ENCODE measurements at places on chromosomes 16 and 17.

- DNase-seq = no peak
Measured at GRCh38 chr17:73247726-73248125, 14.0 kb downstream of the CPSF4L start.

DNA sequence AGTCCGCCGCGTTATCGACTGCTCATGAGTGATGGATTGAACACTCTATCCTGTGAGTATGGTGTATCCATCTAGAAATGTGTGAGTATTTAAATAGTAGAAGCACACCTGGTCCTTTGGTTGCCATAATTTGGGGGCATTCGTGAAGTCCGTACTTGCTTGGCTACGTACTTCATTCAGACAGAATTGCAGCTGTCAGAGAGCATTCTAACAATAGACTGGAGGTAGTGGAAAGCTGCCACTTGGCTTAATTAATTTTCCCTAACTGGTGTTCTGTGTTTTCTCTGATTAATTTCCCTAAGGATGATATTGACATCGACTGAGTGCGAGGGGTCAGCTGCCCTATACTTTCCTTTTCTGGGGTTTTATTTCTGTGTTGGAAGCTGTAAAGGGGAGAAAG is 14.1 kb downstream of the RPA1 start:
- no peak for DNase-seq

- DNase-seq = no peak
Measured at GRCh38 chr17:34311291-34311690, 7.9 kb upstream of the CCL8 start.

DNA sequence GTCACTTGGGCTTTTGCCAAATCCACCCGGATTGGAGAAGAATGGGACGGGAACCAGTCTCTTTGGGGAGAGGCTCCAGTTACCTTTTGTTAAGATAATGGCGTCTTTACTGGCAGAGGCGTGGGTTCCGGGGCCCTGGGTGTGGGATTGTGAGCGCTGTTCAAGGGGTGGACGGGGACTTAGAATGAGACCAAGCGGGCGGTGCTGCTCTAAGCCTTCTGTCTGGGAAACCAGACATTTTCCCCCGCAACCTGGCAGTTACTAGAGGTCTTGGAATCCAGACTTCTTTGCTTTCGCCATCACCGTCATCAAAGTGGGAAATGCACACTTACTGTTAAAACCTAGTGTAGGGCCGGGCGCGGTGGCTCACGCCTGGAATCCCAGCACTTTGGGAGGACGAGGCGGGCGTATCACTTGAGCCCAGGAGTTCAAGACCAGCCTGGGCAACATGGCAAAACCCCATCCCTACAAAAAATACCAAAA is 706 bp downstream of the TEN1 start:
- peak; percentile 37 for DNase-seq

DNA sequence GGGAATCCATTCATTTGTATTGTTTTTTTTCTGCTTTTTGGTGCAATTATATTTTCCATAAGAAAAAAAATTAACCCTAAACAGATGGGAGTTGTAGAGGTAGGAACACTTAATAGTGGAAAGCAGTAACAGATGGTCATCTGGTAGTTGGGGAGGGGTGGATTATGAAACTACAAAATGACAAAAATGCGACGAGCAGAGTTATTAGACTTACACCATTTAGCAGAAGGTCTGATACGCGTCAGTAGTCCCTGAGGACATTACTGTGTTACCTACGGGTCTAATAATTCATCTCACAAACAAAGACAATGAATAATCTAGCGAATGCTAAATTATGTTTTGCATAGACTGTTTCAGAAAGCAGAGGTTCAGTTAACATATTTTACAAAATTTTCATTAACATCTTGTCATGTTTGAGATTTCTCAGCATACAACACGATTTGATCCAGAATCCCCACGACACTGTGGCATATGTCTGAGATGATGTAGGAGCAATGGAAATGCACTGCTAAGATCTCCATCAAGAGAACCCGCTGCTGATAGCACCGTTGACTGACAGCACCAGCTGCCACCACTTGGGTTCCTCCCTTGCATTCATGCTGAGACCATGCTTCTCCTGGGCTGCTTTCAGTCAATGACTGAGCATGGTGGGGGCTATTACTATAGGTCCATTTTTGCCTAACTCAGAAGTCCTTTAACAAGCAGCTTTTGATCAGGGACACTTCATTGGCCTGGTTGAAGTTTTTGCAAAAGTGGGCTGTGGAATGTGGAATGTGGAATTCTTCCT is 182.2 kb upstream of the CPHXL start:
- DNase-seq = no peak

DNA sequence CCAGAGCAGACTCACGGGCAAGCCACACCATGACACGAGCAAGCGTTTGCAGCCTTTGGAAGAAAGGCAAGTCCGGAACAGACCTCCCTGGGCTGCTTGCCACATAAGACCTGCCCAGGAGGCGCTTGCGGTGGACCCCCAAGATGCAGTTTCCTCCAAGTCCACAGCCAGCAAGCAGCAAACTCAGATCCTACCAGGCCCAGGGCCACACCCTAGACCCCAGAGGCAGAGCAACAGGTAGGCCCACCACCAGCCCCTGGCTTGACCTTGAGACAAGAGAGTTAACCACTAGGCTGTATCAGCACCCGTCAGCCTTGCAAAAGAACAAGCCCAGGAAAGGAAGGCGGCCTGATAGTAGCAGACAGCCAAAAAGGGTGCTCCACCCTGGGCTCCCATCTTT is 2.3 kb downstream of the FAAP100 start:
- DNase-seq = no peak

- no peak for DNase-seq
Measured at GRCh38 chr16:89444151-89444723, 46.1 kb downstream of the ANKRD11 start.

DNA sequence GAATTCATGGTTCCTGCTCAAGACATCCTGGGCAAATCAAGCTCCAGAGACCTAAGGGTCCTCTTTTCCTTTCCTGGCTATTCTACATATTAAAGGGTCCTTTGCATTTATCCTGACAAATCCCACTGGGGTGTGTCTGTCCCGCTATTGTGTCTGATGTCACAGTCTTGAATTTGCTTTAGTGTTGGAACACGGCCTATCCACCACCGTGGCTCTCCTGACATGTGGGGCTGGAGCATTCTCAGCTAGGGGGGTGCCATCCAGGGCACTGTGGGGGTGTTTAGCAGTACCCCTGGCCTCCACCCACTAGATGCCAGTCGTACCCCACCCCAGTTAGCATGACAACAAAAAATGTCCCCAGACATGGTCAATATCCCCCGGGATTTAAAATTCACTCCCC is 92.9 kb downstream of the IRF8 start:
- DNase-seq = no peak

GRCh38 chr16:9206156-9206555 is 114.7 kb downstream of the HAPSTR1 start:
- DNase-seq = no peak

- no peak for DNase-seq
Measured at GRCh38 chr17:50513495-50513894, 5.3 kb downstream of the MYCBPAP start.

DNA sequence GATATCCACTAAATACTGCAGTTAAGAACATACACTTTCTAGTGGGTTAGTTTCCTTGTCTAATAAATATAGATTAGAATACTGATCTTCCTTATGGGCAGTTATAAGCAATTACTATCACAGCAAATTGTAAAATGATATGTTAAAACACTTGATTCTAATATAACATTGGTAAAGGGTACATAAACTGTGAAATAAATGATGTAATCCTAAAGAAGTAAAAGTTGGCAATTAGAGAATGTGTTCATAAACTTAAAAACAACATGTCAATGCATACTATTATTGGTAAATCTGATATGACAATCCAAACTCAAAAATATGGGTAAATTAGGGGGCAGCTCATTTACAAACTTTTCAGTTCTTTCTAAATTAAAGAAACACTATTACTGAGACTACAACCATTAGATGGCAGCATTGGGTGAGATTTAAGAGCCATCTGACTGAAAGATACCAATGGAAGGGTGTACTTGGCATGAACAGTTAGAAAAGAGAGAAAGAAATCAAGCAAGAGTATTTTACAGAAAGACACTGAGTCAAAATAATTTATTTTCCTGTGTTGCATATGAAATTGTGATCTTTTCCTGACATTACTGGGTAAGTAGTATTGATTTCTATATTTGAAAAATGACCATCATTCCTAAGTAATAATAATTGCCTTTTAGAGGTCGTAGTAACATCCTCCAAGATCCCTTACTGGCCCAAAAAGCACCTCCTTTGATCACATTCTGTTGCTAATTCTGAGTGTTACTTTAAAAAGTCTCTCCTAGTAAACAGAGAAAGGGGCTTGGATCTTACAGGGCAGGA is 119.6 kb downstream of the SPAG9 start:
- DNase-seq = peak; percentile 42

- no peak for DNase-seq
Measured at GRCh38 chr16:54285414-54286089, 1.0 kb downstream of the IRX3 start.

GRCh38 chr16:28531777-28532744 is 6.7 kb downstream of the NUPR1 start:
- DNase-seq = no peak

- DNase-seq = no peak
Measured at GRCh38 chr17:68195667-68196393, 52.0 kb upstream of the AMZ2 start.

DNA sequence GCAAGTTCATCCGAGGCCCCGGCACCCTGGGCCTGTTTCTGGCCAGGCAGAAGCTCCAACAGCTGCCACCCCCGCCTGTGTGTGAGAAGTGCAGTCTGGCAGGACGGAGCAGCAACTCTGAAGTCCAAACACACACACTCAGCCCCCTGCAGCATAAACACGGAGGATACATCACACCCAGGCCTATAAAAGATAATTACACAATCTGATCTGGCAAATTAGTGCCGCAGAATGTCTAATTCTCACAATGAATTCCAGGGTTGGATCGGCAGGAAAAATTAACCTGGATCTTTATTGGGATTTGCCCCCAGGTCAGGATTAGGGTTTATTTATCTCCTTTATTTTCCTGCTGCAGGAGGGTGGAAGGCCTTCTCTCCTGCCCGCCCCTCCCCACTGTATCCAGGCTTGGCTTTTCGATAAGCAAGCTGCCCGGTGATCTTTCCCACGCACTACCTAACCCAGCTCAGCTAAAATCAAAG is 311.4 kb downstream of the SOX9 start:
- DNase-seq = no peak

Data from fibroblast of skin of left quadriceps (primary cell).